ENCODE measurements at places on chromosomes 5 and 9. TPM values are rescaled to one million over a fixed set of nuclear protein-coding genes. Genes with fewer than 3 reads are reported as not detected.

The EGR1 gene
- 0.32 TPM for total RNA-seq

The DRD1 gene
- not detected for total RNA-seq

The KLHL9 gene
- total RNA-seq: 41.5 TPM

The ZCCHC9 gene
- 17.1 TPM for total RNA-seq

The GALT gene
- 33.9 TPM for total RNA-seq

The CACFD1 gene
- 4.7 TPM for total RNA-seq

The RNF183 gene
- not detected for total RNA-seq

The TPPP gene
- 0.19 TPM for total RNA-seq

The HTR1A gene
- not detected for total RNA-seq

The ANKRD34B gene
- not detected for total RNA-seq

The FREM1 gene
- total RNA-seq: not detected

The CRB2 gene
- total RNA-seq: not detected

The DDX4 gene
- not detected for total RNA-seq

The C5orf58 gene
- not detected for total RNA-seq

The FCN2 gene
- not detected for total RNA-seq

The LCN1 gene
- total RNA-seq: not detected

The IFNA13 gene
- total RNA-seq: not detected

The LHX2 gene
- not detected for total RNA-seq

The PCDHGB3 gene
- total RNA-seq: 8.4 TPM

The ENC1 gene
- 32.2 TPM for total RNA-seq

The CARD6 gene
- total RNA-seq: 18.3 TPM

The FAT2 gene
- total RNA-seq: under 0.01 TPM

The SLC24A2 gene
- not detected for total RNA-seq

The DBH gene
- total RNA-seq: not detected

The ANGPTL2 gene
- total RNA-seq: 14.6 TPM

The C9orf50 gene
- total RNA-seq: under 0.01 TPM

The TMOD1 gene
- total RNA-seq: 1.5 TPM

The TICAM2 gene
- total RNA-seq: 0.63 TPM

The MLANA gene
- total RNA-seq: not detected
